ENCODE measurements at places on chromosomes 1 and 21.

GRCh38 chr1:67441183-67441582 lies 11.0 kb upstream of the SERBP1 start:
- DNase-seq: no peak

DNA sequence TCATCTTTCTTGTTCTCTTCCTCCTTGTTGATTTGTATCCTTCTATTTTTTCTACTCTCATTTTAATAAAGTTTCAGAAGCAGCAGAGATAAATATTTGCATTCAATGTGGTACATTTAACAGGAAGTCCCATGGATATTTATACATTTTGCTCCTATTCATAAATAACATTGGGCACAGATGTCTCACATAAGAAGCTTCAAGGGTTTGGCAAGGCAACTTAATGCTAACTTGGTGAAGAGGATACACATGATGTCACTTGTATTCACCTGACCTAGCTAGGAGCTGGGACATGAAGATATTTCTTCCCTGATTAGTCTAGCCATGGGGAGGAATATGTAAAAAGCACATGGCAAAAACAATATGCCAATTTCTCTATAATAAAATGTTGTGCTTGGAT lies 65.1 kb upstream of the DUSP10 start:
- no peak for DNase-seq

GRCh38 chr1:229691362-229691761 lies 65.3 kb downstream of the URB2 start:
- DNase-seq: no peak

DNA sequence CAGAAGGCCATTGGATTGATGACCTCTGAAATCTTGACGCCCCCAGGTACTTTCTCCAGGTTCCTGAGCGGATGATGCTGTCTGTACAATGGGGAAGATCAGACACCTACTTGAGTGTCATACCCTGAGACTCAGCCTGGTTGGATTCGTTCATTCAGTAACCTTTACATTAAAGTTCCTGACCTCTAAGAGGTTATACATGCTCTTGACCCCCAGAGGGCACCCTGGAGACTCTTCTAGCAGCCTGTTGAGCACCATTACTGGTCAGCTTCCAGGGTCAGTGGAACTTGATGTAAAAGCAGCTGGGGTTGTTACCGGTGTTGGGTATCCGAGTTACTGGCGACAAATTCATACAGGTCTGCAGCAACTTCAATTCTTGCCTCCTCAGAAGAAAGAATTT lies 114.3 kb upstream of the ZNF678 start:
- no peak for DNase-seq

- no peak for DNase-seq
Measured at GRCh38 chr1:53634571-53634979, 104.4 kb downstream of the GLIS1 start.

- DNase-seq: no peak
Measured at GRCh38 chr21:41024746-41025254, 143.2 kb upstream of the BACE2 start.

- DNase-seq: peak; percentile 90
Measured at GRCh38 chr1:117929343-117930172, at the start of the genes GDAP2 and WDR3. GDAP2 (minus strand) TSS chr1:117929621; CDS start chr1:117920357, 9,264 bp downstream. WDR3 (plus strand) TSS chr1:117929739; CDS start chr1:117933320, 3,581 bp downstream.

- no peak for DNase-seq
Measured at GRCh38 chr1:177934927-177935326, 34.9 kb downstream of the SEC16B start.

- DNase-seq: peak; percentile 77
Measured at GRCh38 chr1:100037927-100038659, 68.3 kb downstream of the SLC35A3 start.

DNA sequence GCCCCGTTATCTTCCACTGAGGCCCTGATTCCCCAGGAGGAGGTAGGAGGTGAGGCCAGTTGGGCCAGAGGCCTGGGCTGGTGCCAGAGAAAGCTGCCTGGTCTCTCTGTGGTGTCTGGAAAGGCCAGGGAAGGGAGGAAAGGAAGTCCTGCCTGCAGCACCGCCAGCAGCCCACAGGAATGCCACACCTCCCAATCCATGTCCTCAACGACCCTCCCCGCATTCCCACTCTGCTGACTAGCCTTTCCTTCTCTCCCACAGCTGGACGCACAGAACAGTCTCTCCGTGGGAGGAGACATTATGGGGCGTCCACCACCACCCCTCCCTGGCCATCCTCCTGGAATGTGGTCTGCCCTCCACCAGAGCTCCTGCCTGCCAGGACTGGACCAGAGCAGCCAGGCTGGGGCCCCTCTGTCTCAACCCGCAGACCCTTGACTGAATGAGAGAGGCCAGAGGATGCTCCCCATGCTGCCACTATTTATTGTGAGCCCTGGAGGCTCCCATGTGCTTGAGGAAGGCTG lies 18.0 kb downstream of the CSF1 start:
- no peak for DNase-seq

- DNase-seq: no peak
Measured at GRCh38 chr1:189496768-189497167, 980.9 kb downstream of the BRINP3 start.

- DNase-seq: no peak
Measured at GRCh38 chr1:243336163-243336562, 80.3 kb downstream of the SDCCAG8 start.

DNA sequence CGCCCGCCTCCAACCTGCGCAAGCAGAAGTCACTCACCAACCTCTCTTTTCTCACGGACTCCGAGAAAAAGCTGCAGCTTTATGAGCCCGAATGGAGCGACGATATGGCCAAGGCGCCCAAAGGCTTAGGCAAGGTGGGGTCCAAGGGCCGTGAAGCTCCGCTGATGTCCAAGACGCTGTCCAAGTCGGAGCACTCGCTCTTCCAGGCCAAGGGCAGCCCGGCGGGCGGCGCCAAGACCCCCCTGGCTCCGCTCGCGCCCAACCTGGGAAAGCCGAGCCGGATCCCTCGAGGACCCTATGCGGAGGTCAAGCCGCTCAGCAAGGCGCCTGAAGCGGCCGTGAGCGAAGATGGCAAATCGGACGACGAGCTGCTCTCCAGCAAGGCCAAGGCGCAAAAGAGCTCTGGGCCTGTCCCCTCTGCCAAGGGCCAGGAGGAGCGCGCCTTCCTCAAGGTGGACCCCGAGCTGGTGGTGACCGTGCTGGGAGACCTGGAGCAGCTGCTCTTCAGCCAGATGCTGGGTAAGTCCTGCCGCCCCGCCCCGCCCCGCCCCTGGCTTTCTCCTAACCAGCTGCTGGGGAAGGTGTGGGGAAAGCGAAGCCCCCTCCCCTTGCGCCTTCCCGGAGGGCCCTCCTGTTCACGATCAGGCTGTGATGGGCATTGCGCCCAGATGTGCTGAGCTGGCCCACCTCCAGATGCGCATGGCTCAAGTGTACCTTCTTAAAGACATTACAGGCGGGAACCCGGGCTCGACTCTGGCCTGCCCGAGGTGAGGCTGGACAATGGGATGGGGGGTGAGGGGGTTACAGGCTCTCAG lies 110.2 kb downstream of the NAV1 start:
- no peak for DNase-seq

DNA sequence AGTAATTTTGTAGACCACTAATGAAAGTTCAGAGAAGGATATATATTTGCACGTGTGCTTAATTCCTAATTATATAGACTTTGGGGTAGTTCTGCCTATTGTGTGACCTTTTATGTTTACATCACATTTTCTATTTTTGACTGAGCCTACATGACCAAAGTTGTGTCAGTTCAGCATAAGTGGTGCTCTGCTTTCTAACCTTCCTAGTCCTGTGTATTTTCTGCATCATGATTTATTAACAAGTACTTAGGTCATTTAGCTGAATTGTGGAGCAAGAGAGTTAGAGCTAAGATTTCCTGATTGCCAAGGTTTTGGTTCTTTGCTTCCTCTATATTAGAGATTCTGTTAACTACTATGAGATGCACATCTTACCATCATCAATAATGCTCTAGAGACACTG lies 176.0 kb downstream of the C1orf21 start:
- DNase-seq: no peak

DNA sequence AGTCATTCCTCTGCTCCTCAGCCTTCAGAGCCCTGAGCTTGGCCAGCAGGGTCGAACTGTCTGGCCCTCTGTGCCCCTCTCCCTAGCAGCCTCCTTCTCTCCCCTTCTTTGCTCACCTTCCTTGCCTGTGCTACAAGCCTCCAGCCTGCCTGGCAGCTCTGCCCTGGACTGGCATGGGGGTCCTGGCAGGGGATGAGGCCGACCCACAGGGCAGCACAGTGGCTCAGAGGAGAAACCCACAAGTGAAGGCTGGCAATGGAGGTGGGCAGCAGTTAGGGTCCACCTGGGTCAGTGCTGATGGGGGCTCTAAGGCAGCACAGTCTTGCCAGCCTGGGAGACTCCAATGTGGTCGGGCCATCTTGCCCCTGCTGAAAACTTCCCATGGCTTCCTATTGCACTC lies 274.2 kb downstream of the GRIK3 start:
- no peak for DNase-seq

- no peak for DNase-seq
Measured at GRCh38 chr1:189927641-189928040, 550.0 kb downstream of the BRINP3 start.

DNA sequence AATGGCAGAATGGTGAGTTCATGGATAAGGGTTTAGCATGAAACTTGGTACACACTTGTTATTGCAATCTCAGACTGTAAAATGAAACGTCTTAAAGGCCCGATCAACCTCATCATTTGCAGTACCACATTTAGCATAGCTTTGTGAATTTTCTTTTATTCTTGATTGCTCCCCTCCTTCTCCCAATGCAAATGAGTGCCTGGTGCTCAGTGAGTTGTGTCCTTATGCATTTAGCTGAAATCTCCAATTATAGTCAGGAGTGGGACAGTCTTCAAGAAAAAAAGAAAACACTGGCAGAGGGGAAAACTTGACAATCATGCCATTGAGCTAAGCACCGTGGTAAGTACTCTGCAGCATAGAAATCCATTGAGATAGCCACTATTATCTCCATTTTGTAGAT lies 161.0 kb upstream of the HMCN1 start:
- no peak for DNase-seq

GRCh38 chr21:28455253-28455600 lies 537.5 kb downstream of the LTN1 start:
- no peak for DNase-seq

- no peak for DNase-seq
Measured at GRCh38 chr1:153631047-153632022, 2.5 kb upstream of the CHTOP start.

GRCh38 chr21:17903029-17903806 lies 84.1 kb upstream of the C21orf91 start:
- DNase-seq: no peak

DNA sequence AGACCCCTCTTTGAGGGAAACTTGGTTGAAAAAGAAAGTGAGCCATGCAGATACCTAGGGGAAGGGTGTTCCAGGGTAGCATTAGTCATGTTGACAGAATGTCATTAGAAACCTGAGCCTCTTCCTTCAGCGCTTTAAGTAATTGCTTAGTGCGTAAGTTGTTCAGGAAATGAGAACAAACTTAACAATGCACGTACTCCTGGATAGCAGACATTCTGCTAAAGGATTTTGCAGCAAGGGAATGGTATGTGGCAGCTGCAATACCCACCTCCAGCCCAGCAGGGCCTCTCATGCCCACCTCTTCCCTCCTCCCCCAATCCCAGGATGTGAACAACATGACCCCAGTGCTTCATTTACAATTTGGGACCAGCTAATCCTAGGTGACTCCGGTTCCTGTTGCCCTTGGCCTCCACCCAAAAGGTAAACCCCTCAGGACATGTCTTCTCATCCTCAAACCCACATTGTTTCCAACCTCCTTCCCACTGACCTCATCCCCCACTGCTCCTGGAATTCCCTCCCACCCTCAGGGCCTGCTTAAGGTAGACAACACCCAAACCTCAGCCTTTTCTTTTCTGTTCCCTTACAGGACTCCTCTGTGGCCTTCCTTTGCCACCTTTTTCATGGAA lies 98.0 kb upstream of the BCAR3 start:
- DNase-seq: no peak

DNA sequence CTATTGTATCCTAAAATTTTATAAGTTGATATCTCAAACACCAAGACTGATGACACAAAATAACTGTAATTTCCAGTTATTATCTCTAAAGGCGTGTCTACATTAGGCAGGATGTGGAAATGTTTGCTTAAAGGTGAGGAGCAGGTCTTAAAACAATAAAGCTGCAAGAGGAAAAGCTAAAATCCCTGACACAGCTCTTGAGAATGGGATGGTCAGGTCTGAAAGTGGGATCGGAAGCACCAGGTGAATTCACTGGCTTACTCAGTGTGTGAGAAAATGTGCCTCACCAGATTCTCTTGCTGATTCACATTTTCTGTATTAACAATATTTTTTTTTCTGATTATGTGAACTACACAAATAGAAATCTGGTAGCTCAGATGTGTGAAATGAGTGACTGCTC lies 421.9 kb upstream of the ADAMTS5 start:
- DNase-seq: no peak

- no peak for DNase-seq
Measured at GRCh38 chr1:16913181-16913832, 8.4 kb upstream of the CROCC start.

DNA sequence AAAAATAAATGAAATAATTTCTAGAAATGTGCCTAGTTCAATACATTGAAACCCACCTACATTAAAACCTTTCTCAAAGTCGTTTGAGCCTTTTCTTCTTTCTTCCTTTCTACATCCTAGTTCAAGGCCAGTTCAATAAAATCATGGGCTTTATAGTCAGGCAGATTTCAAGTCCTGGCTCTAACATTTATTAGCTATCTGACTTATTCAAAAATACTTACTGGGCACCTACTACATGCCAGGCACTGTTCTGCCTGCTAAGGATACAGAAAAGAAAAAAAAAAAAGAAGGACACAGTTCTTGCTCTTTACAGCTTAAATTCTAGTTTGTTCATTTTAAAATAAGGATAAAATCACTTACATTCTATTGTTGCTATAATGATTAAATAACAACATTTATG lies 134.2 kb upstream of the FGGY start:
- DNase-seq: no peak

GRCh38 chr1:2641381-2642130 lies 8.7 kb upstream of the MMEL1 start:
- DNase-seq: no peak

- DNase-seq: no peak
Measured at GRCh38 chr1:217718873-217719272, 87.7 kb downstream of the SPATA17 start.

All from stimulated activated CD8-positive, alpha-beta memory T cell treated with anti-CD3 and anti-CD28 coated beads, Interleukin-7, amount 100 ng/mL, for 1 hour (primary cell).